ENCODE measurements at places on chromosomes 7 and 10. TPM values are rescaled to one million over a fixed set of nuclear protein-coding genes. Genes with fewer than 3 reads are reported as not detected.

- DNase-seq = no peak
These were observed 811 bp downstream of the SLIT1 start for GRCh38 chr10:97184971-97185325.

DNA sequence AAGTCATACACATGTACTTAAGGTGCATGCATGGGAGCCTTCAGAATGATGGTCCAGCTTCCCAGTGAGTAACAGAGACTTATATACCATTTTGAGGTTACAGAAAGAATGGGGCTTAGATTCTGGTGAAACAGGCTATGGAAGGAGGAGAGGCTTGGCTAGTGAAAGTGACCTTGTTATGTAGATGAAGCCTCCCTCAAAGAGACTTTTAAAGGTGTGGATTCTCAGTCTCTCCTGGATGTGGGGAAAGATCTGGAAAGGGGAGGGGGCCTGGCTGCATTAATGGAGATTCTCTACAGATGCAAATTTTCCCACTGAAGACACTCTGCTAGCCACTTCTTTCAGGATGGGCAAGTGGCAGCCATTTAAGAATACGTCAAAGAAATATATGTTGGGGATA, 5.5 kb downstream of the RASSF4 start:
- DNase-seq = no peak

GRCh38 chr7:2787251-2787951, 56.7 kb downstream of the GNA12 start:
- DNase-seq = peak; percentile 87

- DNase-seq = no peak
These were observed 863 bp downstream of the CCNY start for GRCh38 chr10:35336921-35337823.

NUTM2E gene
- not detected for total RNA-seq

Measured in mesenteric fat pad (tissue), 1 donor.